ENCODE measurements at places on chromosomes 5 and 9.

- DNase-seq, result no peak
These were observed 83.5 kb downstream of the DAP start for GRCh38 chr5:10677533-10677932.

GRCh38 chr5:57889558-57889957 lies 406.9 kb upstream of the ACTBL2 start:
- DNase-seq, result no peak

DNA sequence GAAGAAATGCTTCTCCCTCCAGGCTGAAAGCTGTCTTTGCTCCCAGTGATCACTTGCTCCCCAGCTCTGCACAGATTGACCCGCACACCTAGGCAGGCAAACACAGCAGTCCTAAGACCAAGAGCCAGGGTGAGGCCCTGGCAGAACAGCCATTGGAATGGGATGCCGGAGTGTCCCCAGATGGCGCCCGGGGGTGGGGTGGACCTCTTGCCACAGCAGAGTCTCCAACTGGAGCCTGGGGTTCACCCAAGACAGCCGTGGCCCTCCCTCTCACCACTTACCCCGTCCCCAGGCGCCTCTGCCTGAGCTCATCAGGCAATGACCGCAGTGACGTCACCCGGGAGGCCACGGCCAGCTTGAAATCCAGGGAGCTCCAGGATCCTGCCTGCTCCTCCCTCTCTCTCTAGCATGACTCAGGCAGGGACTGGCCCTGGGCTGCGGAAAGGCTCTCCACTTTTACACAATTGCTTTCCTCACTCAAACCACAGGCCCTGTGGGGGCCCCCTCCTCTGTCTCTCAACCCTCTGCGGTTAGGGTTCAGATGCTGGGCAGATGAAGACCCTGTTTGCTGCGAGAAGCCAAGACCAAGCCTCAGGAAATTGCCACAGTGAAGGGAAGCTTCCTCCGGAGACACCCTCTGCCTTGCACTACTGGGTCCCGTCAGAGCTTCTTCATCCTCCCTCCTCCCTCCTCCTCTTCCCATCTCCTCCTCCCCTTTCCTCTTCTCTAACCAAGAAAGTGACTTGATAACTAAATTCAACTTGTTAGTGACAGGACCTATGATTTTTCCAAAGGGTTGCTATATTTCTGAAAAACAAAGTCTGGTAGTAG lies 24.3 kb upstream of the PTGES start:
- peak; percentile 92 for DNase-seq

- DNase-seq, result no peak
These were observed 27.9 kb upstream of the CTNNA1 start for GRCh38 chr5:138725153-138725817.

GRCh38 chr5:65209341-65209740 lies 272.4 kb downstream of the ADAMTS6 start:
- no peak for DNase-seq

DNA sequence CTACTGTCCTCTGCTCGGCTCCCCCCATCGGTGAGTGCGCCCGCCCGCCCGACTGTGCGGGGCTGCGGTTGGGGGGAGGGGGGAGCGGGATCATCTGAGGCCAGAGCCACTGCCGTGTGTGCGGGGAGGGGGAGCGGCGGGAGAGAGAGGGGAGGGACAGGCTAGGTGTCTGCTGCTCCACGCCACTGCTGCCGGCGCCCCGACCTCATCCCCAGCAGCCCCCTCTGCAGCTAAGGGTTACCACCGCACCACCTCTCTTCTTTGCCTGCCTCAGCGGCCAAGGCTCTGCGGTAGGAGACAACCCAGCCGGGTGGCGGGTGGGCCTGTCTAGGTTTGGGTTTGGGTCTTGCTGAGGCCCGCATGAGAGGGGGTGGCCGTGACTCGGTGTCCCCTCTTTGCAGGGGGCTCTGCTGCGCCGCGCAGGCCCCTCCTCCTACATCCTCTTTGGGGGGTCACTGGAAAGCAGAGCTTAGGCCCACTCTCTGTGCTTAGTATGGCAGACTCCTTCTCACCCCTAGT lies 670 bp upstream of the PURA start:
- DNase-seq, result peak; percentile 19
